Activated CD4-positive, CD25-positive, alpha-beta regulatory T cell treated with anti-CD3 and anti-CD28 coated beads, Interleukin-2, amount 50 U/mL, for 72 hours (primary cell): ENCODE measurements at places on chromosomes 6 and 20.

DNA sequence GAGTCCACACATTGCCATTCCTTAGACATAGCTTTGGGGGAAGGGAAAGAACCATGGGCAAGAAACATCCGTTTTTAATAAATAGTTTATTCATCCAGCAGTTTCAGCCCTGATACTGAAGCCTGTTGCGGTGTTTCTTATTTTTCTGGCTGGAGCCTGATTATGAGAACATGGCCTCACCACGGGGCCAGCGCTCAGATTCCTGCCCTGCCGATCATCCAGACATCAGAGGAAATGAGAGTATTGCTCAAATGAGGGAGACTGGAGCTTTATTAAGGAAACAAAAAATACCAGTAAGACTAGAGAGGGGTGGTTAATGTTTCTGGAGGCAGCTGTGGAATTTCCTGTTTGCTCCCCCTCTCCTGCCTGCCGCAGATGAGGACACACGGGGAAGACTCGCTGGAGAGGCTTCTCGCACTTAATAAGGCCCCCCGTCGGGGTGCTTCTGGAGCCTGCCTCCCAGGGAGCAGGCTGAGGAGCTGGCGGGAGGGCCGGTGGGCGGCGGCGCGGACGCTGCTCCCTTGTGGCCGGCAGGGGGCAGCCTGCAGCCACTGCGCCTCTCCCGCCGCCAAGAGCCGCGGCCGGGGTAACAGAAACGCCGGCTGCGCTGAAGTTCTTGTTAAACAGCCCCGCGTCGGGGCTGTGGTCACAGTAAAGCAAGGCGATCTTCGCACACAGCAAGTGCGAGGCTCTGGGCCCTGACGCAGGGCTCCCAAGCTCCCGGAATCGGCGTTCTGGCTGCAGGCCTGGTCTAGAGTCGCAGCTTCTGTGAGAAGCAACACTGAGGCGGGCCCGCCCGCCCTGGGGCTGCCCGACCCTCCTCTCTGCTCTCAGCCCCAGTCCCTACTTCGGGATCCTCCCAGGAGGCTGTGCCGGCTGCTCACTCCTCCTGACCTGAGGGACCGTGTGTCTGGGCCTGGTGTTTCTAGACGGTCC, 17.5 kb downstream of the LEMD2 start:
- peak; percentile 73 for DNase-seq

DNA sequence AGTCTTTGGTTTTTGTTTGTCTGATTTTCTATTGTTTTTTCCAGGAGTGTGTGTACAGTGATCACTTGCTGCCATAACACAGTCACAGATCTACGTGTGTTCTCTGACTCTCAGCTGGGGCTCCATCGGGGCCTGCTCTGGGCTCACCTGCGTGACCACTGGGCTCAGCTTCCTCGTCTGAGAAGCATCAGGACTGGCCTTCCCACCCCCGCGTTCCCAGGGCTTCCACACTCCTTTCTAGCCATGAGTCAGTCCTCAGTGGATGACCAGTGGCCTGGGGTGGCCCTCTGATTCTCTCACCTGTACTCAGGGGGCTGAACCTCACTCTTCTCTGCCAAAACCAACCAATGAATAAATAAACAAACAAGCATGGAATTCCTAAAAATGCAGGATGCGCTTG, 14.5 kb downstream of the THBS2 start:
- DNase-seq, result no peak

GRCh38 chr20:50003253-50003656, 20.5 kb downstream of the SNAI1 start:
- DNase-seq, result no peak

DNA sequence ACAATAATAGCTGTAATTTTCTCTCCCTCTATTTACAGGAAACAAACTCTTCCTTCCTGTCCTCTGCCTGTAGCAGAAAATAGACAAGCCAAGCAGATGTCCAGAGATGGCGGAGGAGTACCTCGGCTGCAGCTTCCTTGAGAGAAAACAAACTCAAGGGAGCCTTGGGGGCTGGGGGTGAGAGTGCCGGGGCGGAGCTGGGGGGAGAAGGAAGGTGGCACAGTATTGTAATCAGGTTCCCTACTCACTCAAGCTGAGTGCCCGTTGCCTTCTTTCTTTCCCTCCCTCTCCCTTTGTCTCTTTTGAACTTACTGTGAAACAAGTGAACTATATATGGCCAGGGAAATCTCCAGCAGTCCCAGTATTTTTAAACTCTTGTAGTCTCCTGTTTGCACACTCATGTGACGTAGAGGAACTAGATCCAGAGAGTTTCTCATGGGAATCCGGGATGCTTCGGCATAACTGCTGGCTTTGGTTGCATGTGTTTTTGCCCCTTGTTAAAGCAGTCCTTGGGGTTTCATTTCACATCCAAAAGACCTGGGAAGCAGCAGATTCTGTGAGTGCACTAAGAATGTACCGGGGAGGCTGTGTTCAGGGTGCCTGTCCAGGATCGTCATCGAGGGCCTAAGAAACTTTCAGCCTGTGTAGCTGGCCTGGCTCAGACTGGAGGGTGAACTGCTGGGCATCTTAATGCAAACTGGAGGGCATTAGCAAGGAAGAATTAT, 44.6 kb upstream of the HDDC2 start:
- DNase-seq, result no peak

GRCh38 chr6:106448000-106448426, 87.5 kb downstream of the CRYBG1 start:
- DNase-seq, result no peak

DNA sequence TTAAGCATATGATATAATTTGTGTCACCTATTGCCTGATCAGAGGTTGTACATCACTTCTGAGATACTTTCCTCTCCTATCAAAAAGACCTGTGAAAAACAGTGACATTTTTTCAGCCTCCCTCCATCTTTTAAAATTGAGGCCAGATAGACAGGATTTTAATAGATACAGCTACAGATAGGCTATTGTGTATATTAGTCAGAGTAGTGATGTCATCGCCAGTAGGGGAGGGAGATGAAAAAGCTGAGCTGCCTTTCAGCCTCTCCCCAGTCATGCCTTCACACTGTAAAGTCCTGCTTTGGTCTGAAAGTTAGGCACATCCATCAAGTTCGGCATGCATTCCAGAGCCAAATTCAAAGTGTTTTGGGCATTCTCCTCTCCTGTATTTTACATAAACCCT, 7.9 kb upstream of the PABPC1L start:
- DNase-seq, result no peak

GRCh38 chr6:33923857-33924514, 120.2 kb upstream of the MLN start:
- no peak for DNase-seq

DNA sequence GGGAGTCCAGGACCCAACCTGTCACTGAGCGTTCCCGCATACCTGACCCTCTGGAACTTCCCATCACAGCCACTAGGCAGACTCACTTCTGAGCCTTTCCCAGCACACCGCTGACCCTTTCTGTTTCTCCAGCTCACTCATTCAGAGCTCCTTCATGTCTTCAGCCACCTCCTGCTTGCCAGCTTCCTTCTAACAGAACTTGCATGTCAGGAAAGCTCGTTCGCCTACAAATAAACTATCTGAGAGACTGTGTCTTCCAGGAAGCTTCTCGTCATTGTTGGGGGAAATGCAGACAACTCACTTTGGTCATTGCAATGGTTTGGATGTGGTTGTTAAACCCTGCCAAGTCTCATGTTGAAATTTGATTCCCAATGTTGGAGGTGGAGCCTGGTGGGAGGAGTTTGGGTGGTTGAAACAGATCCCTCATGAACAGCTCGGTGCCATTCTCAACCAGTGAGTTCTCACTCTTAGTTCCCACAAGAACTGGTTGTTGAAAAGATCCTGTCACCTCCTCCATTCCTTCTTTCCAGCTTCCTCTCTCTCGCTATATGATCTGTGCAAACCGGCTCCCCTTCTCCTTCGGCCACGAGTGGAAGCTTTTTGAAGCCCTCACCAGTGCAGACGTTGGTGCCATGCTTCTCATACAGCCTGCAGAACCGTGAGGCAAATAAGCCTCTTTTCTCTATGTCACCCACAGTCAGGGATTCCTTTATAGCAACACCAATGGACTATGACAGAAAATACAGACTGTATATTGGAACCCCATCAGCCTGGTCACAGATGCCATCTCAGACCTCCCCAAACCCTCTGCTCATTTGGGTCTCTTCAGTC, 1.4 kb upstream of the MUC21 start:
- no peak for DNase-seq

DNA sequence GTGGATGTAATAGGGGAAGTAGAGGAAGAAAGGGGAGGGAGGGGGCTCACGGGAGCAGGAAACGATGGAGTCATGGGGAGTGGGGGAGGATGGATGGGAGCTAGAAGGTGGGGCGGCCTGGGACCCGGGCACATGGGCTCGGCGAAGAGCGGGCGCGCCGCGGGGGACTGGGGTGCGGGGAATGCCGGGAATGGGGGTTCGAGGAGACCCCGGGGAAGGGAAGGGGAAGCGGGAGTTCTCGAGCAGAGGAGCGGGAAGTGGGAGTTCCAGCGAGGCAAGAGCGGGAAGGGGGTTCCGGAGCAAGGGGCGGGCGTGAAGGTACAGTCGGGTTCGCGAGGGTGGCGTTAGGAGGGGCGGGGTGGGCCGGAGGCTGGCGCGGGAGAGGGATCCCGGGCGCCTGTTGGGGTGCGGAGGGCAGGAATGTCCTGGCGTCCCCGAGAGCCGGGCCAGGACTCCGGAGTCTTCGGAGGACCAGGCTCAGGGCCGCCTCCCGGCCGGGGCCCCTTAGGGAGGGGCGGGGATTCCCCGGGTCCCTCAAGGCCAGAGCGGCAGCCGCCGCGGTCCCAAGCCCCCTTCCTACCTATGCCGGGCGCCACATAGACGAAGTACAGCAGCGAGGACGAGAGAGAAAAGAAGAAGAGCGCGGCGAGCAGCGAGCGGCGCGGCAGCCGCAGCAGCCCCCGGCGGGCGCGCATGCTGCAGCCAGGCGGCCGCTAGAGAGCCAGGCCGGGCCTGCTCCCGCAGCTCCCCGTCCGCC, 504 bp downstream of the B4GALT5 start:
- DNase-seq, result peak; percentile 34

DNA sequence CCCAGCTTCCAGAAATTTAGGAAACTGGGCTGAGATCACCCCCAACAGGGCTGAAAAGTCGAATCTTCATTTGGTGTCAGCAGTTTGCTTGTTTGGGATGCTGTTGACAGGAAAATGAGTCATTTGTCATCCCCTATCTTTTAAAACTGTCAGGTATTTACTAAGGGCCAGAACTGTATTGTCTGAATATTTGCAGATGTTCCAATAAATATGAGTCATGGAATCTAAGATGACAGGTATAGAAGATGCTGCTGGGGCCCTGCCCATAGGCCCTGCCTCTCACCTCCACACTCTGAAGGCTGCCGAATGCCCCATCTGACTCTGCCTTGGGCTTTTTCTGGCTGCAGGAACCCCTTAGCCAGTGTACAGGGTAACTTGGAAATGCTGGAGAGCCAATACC, 3.9 kb downstream of the ETV7 start:
- DNase-seq, result no peak

DNA sequence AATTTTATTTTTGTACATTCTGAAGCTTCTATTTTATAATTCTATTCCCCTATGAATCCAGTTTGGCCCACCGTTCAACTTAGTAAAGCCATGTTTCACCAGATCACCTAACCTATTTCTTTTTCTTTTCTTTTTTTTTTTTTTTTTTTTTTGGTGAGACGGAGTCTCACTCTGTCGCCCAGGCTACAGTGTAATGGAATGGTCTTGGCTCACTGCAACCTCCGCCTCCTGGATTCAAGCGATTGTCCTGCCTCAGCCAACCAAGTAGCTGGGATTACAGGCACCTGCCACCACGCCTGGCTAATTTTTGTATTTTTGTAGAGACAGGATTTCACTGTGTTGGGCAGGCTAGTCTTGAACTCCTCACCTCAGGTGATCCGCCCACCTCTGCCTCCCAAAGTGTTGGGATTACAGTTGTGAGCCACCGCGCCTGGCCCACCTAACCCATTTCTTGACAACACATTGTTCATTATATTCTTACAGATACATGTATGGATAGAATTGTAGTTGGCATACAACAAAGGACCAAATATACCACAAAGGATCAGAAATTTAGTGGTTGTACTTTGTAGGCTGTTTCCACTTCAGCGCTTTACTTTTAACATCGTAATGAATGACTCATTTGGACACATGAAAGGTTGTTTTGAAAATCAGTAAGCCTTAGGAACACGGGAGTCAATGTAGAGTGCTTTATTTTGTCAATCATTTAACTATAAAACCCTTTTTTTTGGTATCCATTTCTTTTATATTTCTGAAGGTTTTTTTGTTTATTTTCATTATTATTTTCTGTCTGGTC, 63.2 kb downstream of the GJA1 start:
- DNase-seq, result no peak
